ENCODE measurements at places on chromosomes 5 and 9. TPM values are rescaled to one million over a fixed set of nuclear protein-coding genes. Genes with fewer than 3 reads are reported as not detected.

The TTF1 gene
- total RNA-seq = 10.5 TPM

The IPPK gene
- 20.1 TPM for total RNA-seq

The ESM1 gene
- 463 TPM for total RNA-seq

The CYLC2 gene
- total RNA-seq = not detected

The PCDHGC3 gene
- 18.0 TPM for total RNA-seq

The SLC6A19 gene
- not detected for total RNA-seq

The PCDHA7 gene
- 0.20 TPM for total RNA-seq

The NXNL2 gene
- total RNA-seq = not detected

All from mammary microvascular endothelial cell (primary cell).